Globus pallidus (tissue), 1 donor: ENCODE measurements at places on chromosomes 1 and 21.
A peak's percentile ranks its signal among the peaks of the same experiment; 100 is the strongest.

GRCh38 chr1:89519779-89520358 is 4.8 kb upstream of the LRRC8B start:
- DNase-seq = no peak

DNA sequence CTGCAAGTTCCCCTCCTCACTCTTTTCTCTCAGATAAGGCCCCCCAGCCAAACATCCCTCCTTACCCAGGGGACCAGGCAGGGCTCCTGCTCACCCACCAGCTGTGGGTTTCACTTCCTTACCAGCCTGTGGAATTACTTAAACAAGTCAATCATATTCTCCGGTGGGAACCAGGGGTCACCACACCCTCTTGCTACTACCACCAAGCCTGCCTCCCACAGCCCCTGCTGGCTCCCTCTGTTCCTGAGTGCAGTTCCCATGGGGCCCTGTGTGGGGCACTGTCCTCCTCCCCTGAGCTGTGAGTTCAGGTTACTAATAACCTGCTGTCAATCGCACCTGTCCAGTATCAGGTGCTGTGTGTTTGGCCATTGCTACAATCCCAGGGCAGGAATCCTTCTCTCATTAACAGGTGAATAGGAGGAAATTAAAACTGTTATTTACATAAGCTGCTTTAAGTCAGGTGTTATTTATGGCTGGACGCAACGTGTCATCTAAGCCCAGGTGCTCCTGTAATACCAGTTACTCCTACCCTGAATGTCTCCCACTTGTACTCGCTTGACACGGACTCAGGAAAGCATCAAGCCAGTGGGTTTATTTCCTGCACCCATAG is 53.1 kb upstream of the LBR start:
- no peak for DNase-seq

DNA sequence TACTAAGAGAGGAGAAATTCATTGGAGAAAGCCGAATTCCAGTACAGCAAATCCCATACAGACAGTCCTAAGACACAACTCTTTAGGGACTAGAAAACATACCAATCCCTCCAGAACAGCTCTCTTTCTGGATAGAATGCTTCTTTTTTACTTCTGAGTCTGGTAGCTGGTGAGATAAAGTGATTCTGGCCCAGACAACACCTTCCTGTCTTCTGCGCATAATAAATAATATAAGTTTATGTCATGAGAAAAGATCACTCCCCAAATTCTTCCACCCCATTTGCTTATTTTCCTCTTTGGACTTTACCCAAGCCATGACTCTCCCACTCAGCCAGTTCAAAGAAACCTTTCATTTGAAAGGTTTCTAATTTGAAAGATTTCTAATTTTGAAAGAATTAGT is 98.4 kb downstream of the EDEM3 start:
- peak; percentile 29 for DNase-seq

- no peak for DNase-seq
These were observed 13.5 kb upstream of the IKBKE start for GRCh38 chr1:206456577-206457370.

- no peak for DNase-seq
These were observed 8.6 kb downstream of the BEND5 start for GRCh38 chr1:48767975-48768510.

- no peak for DNase-seq
These were observed 100.2 kb upstream of the PPM1J start for GRCh38 chr1:112815376-112815775.

DNA sequence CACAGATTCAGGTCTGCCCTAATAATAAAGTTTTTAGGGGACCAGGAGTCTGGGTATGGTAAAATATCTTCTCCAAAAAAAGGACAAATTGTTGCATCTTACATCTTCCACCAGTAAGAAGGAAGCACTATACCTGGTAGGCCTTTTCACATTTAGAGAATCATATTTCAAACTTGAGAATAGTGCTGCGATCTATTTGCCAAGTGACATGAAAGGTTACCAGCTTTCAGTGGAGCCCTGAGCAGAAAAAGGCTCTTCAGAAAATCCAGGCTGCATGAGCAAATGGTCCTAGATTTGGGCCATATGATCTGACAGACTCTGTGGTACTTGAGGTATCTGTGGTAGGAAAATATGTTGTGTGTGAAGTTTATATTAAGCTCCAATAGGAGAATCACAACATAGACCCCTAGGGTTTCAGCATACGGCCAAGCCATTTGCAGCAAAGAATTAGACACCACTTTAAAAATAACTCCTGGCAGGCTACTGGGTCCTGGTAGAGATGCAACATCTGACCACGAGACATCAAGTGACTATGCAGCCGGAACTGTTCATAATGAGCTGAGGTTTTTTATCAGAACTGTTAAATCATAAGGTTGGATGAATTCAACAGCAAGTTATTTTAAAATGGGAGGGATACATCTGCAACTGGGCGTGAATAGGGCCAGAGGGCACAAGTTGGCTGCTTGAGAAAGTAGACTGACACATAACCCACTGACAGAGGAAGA is 38.6 kb upstream of the CCDC190 start:
- DNase-seq = no peak

- DNase-seq = no peak
These were observed 13.8 kb upstream of the MPZL1 start for GRCh38 chr1:167707942-167708341.

GRCh38 chr1:201399352-201400126 is 415 bp upstream of the LAD1 start:
- DNase-seq = no peak

GRCh38 chr1:1434131-1434823 is 1.2 kb upstream of the VWA1 start:
- peak; percentile 84 for DNase-seq

DNA sequence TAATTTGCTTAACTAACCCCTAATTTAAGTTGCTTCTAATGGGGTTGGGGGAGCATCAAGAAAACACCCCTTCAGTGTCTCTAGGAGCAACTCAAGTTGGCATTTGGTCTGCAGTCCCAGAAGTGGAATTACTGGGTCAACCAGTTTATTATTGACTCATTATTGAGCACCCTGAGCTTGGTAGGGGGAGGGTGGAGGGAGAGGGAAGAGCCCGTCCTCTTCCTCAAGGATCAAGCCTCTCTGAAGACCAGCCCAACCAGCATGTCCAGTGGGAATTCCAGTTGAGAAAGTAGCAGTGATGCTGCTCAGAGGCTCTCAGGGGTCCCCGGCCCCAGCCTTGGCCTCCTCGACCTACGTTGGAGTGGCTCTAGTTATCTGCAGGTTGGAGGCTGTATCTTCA is 2.1 kb upstream of the PLA2G2F start:
- DNase-seq = no peak
